ENCODE measurements at places on chromosomes 2 and 18. TPM values are rescaled to one million over a fixed set of nuclear protein-coding genes. Genes with fewer than 3 reads are reported as not detected.

The NEU2 gene
- total RNA-seq = not detected

The GALNT13 gene
- total RNA-seq = 9.6 TPM

The EPC2 gene
- total RNA-seq = 25.7 TPM

GRCh38 chr2:144607891-144608521 is 88.1 kb upstream of the ZEB2 start:
- no peaks in the 10 kb centered on the region for H3K4me1 ChIP-seq
- H3K4me3 ChIP-seq = no peak overlapping the region

- H3K4me3 ChIP-seq = no peak overlapping the region
- no peaks in the 10 kb centered on the region for H3K27me3 ChIP-seq
- H3K36me3 ChIP-seq = no peaks in the 10 kb centered on the region
- H3K4me1 ChIP-seq = no peaks in the 10 kb centered on the region
- DNase-seq = no peak
Measured at GRCh38 chr2:104897515-104898184, 43.7 kb downstream of the POU3F3 start.

- DNase-seq = no peak
- H3K4me3 ChIP-seq = no peak overlapping the region
- no peak overlapping the region for H3K27ac ChIP-seq
- no peaks in the 10 kb centered on the region for H3K27me3 ChIP-seq
- H3K36me3 ChIP-seq = no peaks in the 10 kb centered on the region
Measured at GRCh38 chr2:128493880-128494279, 175.2 kb upstream of the HS6ST1 start.

- H3K4me3 ChIP-seq = no peak overlapping the region
- DNase-seq = no peak
- H3K36me3 ChIP-seq = no peaks in the 10 kb centered on the region
- no peaks in the 10 kb centered on the region for H3K27me3 ChIP-seq
Measured at GRCh38 chr2:129133692-129134641, 815.3 kb upstream of the HS6ST1 start.

DNA sequence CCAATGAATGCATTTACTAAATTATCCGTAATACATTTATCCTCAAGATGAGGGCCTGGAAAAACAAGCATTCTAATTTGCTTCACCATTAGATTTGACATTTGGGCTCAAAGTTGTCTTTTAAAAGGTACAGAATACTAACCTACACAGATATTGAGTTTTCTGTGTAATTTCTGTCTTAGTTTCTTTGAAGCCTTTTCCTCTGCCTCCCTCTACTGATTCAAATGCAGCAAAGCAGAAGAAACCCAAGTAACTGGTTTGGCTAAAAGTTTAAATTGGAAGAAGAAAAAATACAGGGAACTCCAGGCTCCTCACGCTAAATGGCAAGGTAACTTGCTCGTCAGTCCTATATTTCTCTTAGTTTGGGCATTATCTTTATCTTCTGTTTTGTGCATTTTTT is 53.3 kb upstream of the SLC5A7 start:
- H3K4me3 ChIP-seq = no peak overlapping the region
- no peaks in the 10 kb centered on the region for H3K36me3 ChIP-seq
- no peak overlapping the region for H3K27ac ChIP-seq
- DNase-seq = no peak
- H3K27me3 ChIP-seq = no peaks in the 10 kb centered on the region

- no peaks in the 10 kb centered on the region for H3K27me3 ChIP-seq
- peaks cover 13% of the 10 kb centered on the region for H3K36me3 ChIP-seq
- H3K27ac ChIP-seq = no peak overlapping the region
- no peak overlapping the region for H3K4me3 ChIP-seq
- DNase-seq = peak; percentile 29
Measured at GRCh38 chr18:7038330-7038851, 79.2 kb downstream of the LAMA1 start.

DNA sequence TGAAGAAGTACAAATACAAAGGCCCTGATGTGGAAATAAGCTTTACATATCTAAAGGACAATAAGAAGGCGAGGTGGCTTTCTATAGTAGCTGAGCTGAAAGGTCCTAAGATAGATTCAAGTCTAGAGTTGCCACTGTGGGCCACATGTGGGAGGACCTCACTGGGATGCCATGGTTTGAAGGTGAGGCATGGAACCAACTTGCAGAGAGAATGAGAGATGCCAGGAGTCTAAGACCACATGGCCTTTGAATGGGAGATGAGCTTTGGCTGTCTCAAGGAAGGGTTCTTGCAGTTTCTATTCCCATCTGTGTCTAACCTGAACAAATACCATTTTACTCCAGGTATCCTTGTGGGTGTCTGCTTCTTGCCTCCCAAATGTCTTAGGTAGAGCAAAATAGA is 53.6 kb downstream of the HNMT start:
- DNase-seq = no peak
- no peaks in the 10 kb centered on the region for H3K4me1 ChIP-seq
- no peak overlapping the region for H3K27ac ChIP-seq
- no peaks in the 10 kb centered on the region for H3K27me3 ChIP-seq
- H3K4me3 ChIP-seq = no peak overlapping the region

GRCh38 chr2:62118160-62118559 is 77.8 kb upstream of the B3GNT2 start:
- H3K27ac ChIP-seq = no peak overlapping the region
- no peaks in the 10 kb centered on the region for H3K36me3 ChIP-seq
- DNase-seq = no peak
- peaks cover 3% of the 10 kb centered on the region for H3K4me1 ChIP-seq
- H3K27me3 ChIP-seq = no peaks in the 10 kb centered on the region

GRCh38 chr2:109197491-109198418 is 68.8 kb downstream of the SH3RF3 start:
- H3K4me1 ChIP-seq = no peaks in the 10 kb centered on the region
- H3K4me3 ChIP-seq = no peak overlapping the region
- no peak for DNase-seq
- no peaks in the 10 kb centered on the region for H3K36me3 ChIP-seq
- H3K27me3 ChIP-seq = peaks cover 2% of the 10 kb centered on the region
- no peak overlapping the region for H3K27ac ChIP-seq

All from H1 (cell line).